ENCODE measurements at places on chromosomes 16 and 17. TPM values are rescaled to one million over a fixed set of nuclear protein-coding genes. Genes with fewer than 3 reads are reported as not detected.

The GRB7 gene
- 0.20 TPM for total RNA-seq

The TMEM238L gene
- not detected for total RNA-seq

The GRAP gene
- total RNA-seq = 0.20 TPM

The MPV17L gene
- 1.2 TPM for total RNA-seq

The CCL1 gene
- not detected for total RNA-seq

The RTN4RL1 gene
- total RNA-seq = 0.20 TPM
